CD4-positive, alpha-beta T cell treated with Interleukin-2 at 100 ng/mL for 4 hours (primary cell): ENCODE measurements at places on chromosomes 5 and 9.

DNA sequence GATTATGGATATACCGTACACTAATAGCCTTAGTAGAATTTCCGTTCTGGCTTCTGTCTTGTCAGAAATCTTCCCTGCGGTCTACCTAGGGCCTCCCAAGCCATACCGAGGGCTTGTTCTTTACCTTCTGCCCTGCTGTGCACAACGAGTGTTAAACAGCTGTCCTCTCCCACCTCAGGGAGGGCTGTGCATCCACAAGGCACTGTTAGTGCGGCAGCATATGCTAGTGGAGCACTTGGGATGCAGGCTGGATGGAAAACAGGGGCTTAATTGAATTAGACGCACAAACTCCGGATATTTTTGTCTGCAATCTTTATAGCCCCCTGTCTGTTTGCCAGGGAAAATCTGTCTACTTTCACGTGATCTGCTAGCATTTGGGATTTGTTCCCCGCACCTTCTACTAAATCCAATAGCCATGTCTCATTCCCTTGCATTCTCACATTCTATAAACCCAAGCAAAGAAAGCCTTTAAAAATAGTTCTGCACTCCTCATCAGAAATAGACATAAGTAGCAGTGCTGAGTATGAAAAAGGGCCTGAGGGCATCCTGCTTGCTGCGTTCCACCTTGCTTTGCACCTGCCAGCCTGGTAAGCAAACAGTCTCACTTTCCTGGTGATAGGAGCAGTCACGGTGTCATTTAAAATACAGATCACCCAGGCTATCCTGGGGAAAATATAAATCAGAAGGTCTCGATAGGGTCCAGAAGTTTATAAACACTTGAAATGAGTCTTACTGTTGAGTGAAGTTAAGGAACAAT, 382.6 kb downstream of the RASEF start:
- DNase-seq = no peak

- DNase-seq = no peak
These were observed 28.5 kb downstream of the IL6ST start for GRCh38 chr5:55966284-55966683.

GRCh38 chr5:39948341-39948740, 523.6 kb upstream of the DAB2 start:
- DNase-seq = no peak

- DNase-seq = no peak
These were observed 51.8 kb downstream of the EHMT1 start for GRCh38 chr9:137670391-137671195.

DNA sequence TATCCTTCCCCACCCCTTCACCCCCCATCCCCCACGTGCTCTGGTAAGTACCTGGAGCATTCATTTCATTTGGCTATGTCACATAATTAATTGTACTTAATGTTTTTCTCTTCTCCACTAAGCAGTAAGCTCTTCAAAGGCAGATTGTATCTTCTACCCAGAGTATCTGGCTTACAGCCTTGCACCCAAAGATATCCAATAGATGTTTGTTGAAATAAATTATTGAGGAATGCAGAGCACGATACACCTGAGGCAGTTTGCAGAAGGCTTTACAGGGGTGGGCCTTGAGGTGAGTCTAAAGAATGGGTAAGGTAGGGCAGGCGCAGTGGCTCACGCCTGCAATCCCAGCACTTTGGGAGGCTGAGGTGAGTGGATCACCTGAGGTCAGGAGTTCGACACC, 2.5 kb upstream of the SOWAHA start:
- DNase-seq = no peak

DNA sequence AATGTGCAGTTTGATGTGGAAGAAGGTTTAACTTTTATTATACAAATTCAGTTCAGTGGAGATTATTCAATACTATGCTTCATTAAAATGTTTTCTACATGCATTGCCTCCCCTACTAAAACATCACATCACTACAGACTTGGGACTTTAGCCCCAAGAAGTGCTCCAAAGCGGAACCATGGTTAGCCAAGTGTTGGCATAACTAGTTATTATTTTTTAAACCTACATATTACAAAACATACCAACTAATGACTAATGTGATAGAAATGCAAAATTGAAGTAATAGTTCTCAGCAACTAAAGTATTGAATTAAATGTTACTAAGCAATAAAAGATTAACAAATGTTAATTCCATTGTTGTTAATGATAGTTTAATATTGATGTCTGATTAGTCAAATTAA, 74.5 kb downstream of the XRCC4 start:
- DNase-seq = no peak

DNA sequence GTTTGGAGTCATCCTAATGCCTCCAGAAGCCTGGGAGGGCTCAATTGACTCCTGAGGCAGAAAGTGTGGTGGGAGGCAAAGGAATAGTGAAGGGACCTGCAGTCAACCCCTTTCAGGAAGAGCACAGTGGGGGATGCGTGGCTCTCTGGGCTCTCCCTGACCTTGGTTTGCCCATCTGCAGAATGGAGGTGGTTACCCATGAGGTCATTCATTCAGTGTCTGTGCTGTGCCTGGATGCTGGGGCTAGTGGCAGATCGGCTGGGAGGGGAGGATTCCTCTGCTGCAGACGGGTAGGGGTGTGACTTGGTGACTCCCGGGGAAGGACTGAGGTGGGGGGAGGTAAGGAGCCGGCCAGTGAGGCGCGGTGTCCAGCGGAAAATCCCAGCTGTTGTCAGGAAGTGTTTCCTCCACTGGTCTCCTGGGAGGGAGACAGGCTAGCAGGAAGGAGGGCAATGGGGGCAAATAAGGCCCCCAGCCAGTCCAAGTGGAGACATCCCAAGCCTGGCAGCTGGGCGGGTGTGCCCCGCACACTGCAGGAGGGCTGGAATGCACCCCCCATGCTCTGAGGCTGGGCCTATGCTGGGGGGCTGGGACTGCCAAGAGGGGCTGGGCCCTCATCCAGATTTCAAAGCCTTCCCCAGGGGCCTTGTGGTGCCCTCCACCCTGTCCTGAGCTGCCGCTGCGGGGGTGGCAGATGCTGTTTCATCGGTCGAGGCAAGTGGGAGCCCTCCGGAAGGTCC, 10.9 kb downstream of the CXXC5 start:
- DNase-seq = no peak

DNA sequence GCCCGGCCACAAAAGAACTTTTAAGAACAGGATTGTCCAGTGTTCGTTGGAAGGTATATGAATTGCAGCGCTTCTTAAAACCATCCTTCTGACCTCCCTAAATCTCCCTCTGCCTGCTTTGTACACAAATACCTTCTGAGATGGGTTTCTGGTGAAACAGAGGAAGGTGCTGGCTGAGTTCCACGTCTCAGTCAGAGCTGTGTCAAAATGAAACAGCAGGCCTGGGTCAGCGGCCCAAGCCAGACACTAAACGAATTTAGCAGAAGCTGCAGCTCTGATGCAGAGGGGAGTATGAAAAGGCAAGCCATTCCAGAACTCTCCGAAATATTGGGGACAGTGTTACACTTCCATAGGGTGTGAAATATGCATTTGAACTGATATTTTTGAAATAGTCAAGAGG, 37.8 kb upstream of the CRB2 start:
- DNase-seq = no peak

DNA sequence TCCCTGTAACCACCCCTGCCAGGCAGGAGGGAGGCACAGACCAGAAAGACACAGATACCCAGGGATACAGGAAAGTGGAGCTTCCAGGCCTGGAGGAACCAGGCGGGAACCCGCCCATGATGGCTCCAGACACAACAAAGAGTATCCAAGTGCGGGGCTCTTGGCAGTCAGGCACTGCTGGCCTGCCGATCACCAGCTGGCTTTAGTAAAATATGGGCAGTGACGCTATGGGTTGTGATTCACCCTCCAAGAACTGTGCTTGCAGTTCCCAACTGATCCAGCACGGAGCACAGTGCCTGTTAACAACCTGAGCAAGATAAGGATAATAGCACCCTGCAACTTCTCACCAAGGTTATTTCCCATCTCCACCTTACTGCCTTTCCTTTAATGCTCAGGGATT, 463.3 kb downstream of the IRX1 start:
- no peak for DNase-seq

- DNase-seq = no peak
These were observed 180.3 kb downstream of the C9orf152 start for GRCh38 chr9:110027671-110028081.
